Right atrium auricular region (tissue), 2 donors: ENCODE measurements at places on chromosomes 1 and 21. TPM values are rescaled to one million over a fixed set of nuclear protein-coding genes. Genes with fewer than 3 reads are reported as not detected.

FCRL2 gene
- total RNA-seq = not detected

DNA sequence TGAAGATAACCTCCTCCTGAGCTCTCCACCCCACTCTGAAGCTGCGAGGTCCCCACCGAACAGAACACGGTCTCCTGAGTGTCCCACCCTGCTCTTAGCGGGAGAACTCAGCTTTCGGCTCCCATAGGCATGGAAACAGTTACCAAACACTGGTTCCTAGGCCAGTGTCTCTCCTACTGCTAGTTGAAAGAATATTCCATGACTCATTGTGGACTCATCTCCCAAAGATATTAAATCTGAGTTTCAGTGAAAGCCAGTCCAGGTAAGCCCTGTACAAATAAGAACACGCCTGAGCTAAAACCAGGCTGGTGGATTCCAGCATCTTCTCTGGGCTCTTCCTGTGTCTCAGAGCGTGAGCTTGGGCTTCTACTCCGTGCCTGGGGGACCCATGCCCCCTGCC, 107.5 kb upstream of the CLDN14 start:
- no peaks in the 10 kb centered on the region for H3K4me1 ChIP-seq
- no peaks in the 10 kb centered on the region for H3K27me3 ChIP-seq
- no peak for DNase-seq

- H3K27me3 ChIP-seq = no peaks in the 10 kb centered on the region
- no peaks in the 10 kb centered on the region for H3K4me1 ChIP-seq
- H3K27ac ChIP-seq = peak overlapping the region; percentile 56
- H3K36me3 ChIP-seq = no peaks in the 10 kb centered on the region
Observed at GRCh38 chr21:28523367-28523766, 469.3 kb downstream of the LTN1 start.

PLEKHO1 gene
- total RNA-seq = 21.2 TPM

DNA sequence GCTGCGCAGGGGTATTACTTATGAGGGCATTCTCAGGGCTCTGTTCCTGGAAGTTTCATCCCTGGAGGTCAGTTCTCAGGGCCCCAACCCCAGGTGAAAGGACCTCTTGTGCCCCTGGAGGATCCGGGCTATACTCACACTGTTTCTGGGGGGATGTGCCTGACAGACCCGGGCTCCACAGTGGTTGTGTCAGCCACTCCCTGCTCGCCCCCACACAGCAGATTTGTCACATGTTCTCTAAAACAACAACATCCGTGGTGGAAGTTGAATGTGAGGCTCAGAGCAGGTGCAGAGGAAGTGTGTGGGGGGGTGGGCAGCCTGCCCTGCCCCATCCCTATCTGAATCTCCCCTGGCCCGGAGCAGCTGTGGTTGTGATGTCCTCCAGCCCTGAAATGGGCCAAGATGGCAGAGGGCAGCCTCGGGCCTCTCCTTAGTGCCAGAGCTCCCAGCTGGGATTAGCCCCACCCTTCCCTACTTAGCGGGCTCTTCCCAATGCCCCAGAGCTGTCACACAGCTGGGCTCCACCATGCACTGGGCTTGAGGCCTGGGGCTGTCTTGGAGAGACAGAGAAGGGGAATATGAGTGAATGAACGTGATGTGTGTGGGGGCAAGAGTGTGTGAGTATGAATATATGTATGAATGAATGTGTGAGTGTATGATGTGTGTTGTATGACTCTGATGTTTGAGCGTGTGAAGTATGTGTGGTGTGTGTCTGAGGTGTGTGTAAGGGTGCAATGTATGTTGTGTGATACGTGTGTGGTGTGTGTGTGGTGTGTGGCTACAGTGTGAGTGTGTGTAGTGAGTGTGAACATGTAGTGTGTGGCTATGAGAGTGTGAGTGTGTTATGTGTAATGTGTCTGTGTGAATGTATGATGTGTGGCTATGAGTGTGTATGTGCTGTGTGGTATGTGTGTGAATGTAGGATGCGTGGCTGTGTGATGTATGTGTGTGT, 1.5 kb upstream of the FCMR start:
- no peak overlapping the region for H3K27ac ChIP-seq
- H3K4me3 ChIP-seq = no peak overlapping the region
- peaks cover 4% of the 10 kb centered on the region for H3K4me1 ChIP-seq
- DNase-seq = no peak

ADCY10 gene
- total RNA-seq = not detected

- H3K27ac ChIP-seq = no peak overlapping the region
- no peak overlapping the region for H3K4me3 ChIP-seq
- no peak for DNase-seq
- no peaks in the 10 kb centered on the region for H3K36me3 ChIP-seq
- H3K4me1 ChIP-seq = no peaks in the 10 kb centered on the region
- no peaks in the 10 kb centered on the region for H3K27me3 ChIP-seq
Observed at GRCh38 chr1:25020851-25021590, 90.9 kb upstream of the RUNX3 start.

- H3K27ac ChIP-seq = no peak overlapping the region
- no peaks in the 10 kb centered on the region for H3K36me3 ChIP-seq
- DNase-seq = no peak
- H3K27me3 ChIP-seq = no peaks in the 10 kb centered on the region
Observed at GRCh38 chr1:187396226-187396625, 567.5 kb downstream of the PLA2G4A start.

DNA sequence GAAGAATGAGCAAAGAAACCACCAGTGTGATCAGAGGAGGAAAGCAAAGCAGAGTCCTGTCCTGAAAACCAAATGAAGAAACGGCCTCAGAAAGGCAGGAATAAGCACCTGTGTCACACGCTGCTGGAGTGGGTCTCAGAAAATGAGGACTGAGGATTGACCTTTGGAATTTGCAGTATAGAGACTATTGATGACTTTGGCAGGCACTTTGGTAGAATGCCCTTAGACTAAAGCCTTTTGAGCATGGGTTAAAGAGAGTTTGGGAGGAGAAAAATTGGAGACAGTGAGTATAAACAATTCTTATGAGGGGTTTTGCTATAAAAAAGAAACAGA, 43.2 kb downstream of the HENMT1 start:
- no peaks in the 10 kb centered on the region for H3K4me1 ChIP-seq
- no peak overlapping the region for H3K4me3 ChIP-seq
- no peak for DNase-seq
- H3K27ac ChIP-seq = no peak overlapping the region
- no peaks in the 10 kb centered on the region for H3K36me3 ChIP-seq
